ENCODE measurements at places on chromosomes 4 and X. TPM values are rescaled to one million over a fixed set of nuclear protein-coding genes. Genes with fewer than 3 reads are reported as not detected.

DNA sequence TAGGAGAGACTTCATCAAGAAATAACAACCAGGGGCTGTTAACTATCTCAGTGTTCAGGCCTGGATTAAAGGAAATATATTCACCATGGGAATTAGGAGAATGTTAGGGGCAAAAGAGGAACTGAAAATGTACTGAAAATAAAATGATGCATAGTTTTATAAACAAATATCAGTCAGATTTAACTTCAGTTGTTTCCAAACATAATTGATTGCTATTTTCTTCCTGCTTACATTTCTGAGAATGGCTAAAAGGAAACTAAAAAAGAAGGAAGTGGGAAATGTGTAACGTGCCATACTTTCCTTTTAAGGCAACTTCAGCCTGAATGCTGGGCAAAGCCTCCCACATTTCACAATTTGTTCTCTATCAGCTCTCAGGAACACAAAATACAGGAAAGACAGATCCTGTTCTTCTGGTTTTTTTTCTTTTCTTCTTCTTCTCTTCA is 178.1 kb downstream of the MAML3 start:
- no peak for DNase-seq

- no peak for DNase-seq
These were observed 505.4 kb upstream of the PITX2 start for GRCh38 chr4:111128327-111128726.

DNA sequence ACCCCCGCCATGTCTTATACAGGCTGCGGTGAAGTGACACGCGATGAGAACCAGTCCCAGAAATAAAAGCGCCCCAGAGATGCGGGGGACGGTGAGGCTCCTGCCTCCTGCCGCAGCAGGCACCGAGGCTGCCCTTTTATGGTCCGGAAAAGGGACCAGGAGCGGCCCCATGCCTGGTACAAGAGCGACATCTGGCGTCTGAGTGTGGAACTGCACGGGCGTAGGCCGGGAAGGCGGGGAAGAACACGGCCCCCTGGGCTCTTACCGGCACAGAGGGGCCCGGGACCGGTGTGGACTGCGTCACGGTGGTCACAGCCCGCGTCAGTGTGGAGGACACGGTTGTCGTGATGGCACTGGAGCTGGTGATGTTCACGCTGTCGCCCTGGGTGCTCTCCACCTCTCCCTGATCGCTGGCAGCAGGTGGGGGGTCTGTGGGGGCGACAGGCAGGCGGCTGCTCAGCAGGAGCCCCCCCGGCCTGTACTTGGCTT is 8.9 kb upstream of the RENBP start:
- DNase-seq: no peak

The TTC29 gene
- total RNA-seq: 0.56 TPM

GRCh38 chr4:3291411-3291968 is 1.3 kb upstream of the RGS12 start:
- no peak for DNase-seq

The RHOXF2 gene
- not detected for total RNA-seq

DNA sequence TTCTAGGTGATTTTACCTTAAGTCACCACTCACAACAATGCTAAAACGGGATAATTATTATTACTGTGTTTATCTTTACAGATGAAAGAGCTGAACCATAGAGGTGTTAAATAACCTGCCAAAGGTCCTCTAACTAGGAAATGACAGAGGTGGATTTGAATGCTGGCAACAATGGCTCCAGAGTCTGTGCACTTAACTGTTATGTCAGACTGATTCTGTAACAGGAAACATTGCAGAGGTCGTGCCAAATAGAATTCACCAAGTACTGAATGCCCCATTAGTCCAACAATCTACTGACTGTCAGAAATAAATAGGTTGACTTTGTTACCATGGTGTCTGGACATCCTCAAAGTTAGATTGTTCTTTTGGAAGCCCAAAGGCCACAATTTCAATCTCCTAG is 20.9 kb upstream of the USP27X start:
- DNase-seq: no peak

GRCh38 chrX:11954176-11954575 is 184.1 kb upstream of the FRMPD4 start:
- DNase-seq: no peak

The PRKG2 gene
- 0.90 TPM for total RNA-seq

GRCh38 chrX:71253253-71254091 is 468 bp downstream of the ZMYM3 start:
- DNase-seq: peak; percentile 71

The NAP1L3 gene
- total RNA-seq: 25.4 TPM

All from mesothelial cell of epicardium (in vitro differentiated cells).